ENCODE measurements at places on chromosomes 3 and 15. TPM values are rescaled to one million over a fixed set of nuclear protein-coding genes. Genes with fewer than 3 reads are reported as not detected.

- no peak for DNase-seq
Measured at GRCh38 chr3:148319960-148320359, 377.7 kb upstream of the AGTR1 start.

- no peak for DNase-seq
Measured at GRCh38 chr15:31561156-31561555, 234.5 kb downstream of the KLF13 start.

DNA sequence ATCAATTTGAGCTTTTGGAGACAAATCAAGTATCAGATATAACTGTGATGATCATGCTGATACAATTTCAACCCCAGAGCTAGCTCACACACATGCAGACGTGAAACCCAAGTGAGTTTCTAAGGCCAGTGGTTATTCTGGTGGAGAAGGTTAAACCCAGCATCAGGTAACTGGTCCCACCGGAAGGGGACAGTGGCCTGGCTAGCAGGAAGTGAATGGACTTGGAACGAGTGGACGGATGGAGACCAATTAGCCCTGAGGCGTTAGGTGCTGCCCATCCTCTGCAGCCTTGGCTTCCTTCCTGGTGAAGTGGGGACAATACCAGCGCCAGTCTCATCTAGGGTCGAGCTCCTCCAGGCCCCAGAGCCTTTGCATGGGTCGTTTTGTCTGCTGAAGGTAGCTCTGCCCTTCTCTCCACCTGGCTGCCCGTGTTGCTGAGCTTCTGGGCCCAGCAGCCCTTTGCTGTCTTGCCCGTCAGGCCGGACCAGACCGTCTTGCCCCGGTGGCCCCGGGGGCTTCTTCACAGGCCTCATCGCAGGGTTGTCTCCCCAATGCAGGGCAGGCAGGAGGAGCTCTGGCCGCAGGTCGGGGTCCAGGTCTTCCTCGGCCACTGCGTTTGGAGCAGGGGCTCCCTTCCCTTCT, 915 bp upstream of the KCTD6 start:
- no peak for DNase-seq

DNA sequence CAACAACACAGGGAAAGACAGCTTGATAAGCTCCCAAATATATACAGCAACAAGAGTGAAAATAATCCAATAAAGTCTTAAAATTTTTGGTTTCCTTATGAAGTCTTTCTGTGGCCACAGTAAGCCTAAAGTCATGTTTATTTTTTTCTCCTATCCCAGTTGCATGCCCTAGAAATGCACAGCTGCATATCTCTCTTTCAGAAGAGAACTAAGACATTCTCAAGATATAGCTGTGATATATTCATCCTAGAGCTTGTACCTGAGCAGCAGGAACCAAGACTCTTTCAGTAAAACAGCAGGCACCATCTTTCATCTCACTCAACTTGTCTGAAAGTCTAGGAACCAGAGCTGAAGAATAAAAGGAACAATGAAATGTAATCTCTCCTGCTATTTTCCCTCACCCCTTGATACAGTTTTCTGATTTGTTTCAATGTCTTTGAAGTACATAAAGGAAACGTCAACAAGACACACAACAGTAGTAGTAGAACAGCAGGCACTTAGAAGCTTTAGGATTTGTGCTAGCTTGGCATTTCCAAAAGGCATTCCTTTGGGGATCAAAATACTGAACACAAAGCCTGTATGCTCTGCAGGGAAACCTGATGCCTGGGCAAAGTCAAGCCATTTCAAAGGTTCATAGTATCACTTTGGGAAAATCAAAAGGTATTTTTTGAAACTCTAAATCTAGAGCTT, 536.8 kb downstream of the PYDC2 start:
- no peak for DNase-seq

DNA sequence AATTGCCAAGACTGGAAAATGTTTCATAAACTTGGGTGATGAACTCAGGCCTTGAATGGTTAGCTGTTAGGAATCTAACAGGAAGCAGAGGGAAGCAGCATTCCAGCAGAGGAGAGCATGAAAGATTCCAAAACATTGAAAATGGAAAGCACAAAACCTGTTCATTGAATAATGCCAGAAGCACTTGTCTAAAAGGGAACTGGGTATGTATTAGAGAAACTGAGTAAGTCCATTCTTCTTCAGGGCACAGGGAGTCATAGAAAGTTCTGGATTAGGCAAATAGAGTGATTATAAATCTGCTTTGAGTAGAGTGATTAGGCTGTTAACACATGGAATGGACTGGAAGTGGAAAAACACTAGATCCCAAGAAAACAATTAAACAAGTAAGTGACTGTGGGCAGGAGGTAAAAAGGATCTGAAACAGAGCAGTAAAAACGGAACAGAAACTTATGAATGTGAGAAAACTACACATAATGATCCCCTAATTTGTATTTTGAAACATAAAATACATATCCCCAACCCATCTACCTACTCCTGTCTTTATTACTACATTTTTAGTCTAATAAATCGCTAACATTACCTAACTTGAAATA, 343.4 kb downstream of the TBC1D5 start:
- no peak for DNase-seq

DNA sequence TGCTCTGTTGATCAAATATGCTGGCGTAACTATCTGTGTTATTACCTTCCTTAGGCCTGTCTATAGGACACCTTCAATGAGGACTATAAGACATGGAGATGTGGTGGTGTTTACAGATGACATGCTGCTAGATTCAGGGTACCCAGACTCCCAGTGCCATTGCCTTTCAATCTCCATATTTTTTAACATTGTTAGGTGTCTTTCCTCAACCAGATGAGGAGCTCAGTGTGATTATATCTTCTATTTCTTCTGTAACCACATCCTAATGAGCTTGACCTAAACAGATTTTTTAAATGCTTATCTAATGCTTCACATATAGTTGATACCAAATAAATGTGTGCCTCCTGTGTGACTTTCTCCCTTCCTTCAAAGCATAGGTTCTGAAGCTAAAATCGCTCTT, 730.1 kb upstream of the NR2F2 start:
- no peak for DNase-seq

DNA sequence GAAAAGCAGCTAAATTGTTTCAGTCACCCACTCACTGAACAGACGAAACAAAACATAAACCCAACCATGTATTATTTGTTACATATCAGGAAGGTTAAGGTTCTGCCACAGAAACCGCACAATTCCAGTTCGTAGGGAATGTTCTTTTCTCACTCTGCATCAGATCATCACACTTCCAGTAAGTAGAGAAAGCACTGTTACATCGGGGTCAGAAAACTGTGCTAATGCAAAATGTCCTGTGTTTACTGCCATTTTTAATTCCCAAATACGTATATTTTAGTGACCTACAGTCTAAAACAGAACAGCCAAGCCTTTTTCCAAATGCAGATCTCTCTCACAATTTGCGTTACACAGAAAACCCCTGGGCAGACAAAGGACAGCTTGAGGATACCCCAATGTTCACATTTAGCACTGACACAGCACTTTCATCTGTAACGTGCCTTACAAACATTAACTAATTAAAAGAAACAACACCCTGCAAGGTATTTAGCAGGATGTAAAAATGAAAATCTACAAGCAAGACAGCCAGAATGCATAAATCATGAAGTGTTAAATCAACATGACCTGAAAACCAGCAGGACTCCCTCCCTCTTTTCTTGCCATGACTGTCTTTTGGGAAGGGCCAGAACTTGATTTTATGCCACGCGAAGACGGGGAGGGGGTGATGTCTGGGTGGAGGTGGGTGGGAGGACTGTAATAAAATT, 34.8 kb upstream of the SKIL start:
- no peak for DNase-seq

ATP8B4 gene
- 0.61 TPM for total RNA-seq

PLCD1 gene
- 36.9 TPM for total RNA-seq
